Activated CD4-positive, alpha-beta T cell treated with anti-CD3 and anti-CD28 coated beads, Interleukin-2, amount 50 U/mL, for 4 hours (primary cell): ENCODE measurements at places on chromosomes 1 and 21.

GRCh38 chr1:15156807-15157380 is 3.3 kb downstream of the TMEM51 start:
- no peak for DNase-seq

DNA sequence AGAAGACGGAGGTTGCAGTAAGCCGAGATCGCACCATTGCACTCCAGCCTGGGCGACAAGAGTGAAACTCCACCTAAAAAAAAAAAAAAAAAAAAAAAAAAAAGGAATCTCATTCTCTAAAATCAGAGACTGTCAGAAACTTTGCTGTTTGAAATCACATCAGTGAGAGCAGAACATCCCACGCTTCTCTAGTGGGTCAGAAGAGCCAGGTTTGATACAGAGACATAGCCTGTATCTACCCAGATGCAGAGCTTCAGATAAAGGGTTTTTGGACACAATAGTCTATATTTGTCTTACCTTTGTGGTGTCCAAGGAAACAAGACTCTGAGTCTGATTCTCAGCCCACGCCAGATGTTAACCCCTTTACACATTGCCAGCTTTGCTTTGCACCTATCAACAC is 19.6 kb downstream of the CELA3A start:
- no peak for DNase-seq

DNA sequence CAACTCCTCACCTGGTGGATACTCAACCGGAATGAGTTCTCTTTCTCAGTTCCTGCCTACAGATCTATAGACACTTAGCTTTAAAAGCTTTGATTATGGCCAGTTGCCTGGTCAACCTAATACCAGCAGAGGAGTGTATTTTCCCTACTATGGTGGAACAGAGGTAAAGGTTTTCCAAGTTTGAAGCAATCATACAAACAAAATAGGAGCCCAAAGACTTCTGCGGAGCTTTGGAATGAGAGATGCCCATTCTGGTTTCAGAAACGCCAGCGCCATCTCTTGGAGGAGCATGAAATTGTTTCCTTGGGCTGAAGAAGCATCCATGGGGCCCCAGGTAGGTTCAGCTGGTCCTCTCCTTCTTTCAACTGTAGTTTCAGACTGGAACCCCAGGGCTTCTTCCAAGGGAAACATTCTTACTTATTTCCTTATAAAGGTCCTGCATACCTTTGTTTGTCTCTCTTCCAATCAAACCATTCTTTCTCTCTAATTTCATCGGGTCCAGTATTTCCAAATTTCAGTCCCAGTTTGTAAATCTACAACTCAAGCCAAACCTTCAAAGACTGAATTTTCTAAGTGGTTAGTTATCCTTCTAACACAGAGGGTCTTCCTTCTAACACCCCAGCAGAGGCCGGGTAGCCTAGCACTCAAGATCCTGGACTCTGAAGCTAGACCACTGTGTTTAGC is 95.9 kb downstream of the KCNJ15 start:
- peak; percentile 46 for DNase-seq

GRCh38 chr1:119554183-119554582 is 47.2 kb downstream of the HSD3B1 start:
- no peak for DNase-seq

DNA sequence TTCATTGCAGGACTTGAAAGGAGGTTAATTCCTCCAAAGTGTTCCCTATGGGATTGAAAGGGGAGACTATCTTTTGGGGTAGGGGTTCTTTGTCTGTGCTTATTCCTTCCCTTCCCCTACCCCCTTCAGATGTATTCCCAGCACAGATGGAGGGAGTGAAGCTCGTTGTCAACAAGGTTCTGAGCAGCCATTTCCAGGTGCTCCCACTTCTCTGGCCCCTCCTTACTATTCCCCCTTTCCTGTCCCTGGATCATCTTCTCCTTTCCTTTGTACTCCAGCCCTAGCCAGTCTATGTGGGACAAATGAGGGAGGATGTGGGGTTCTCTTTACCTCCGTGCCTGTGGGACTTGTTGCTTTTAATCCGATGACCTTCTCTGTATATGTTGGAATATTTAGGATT is 899 bp downstream of the TOMM40L start:
- DNase-seq = no peak

- no peak for DNase-seq
Measured at GRCh38 chr1:248810000-248810726, 15.6 kb downstream of the SH3BP5L start.
